ENCODE measurements at places on chromosomes 6 and 20.

- DNase-seq: no peak
Measured at GRCh38 chr20:3043322-3043721, at the start of gene GNRH2. GNRH2 (plus strand) TSS chr20:3043622; CDS start chr20:3044415, 793 bp downstream.

GRCh38 chr6:32047855-32048766, 9.9 kb downstream of the CYP21A2 start:
- peak; percentile 78 for DNase-seq

DNA sequence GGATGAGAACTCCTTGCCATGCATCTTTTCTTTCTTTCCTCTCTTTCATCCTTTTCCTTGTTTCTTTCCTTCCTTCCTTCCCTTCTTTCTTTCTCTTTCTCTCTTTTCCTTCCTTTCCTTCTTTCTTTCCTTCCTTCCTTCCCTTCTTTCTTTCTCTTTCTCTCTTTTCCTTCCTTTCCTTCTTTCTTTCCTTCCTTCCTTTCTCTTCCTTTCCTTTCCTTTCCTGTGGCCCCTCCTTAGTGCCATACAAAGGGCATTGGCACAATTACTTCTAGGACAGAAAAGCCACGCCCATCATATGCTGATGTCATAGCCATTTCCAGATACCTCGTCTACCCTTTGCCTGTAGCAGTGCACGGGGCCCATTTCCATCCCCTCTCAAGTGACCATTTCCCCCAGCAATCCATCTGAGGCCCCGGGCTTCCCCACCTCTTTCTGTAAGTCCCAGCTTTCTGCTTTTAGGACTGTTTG, 2.2 kb upstream of the CENPB start:
- no peak for DNase-seq

- DNase-seq: no peak
Measured at GRCh38 chr6:84017709-84018452, 15.7 kb upstream of the MRAP2 start.

GRCh38 chr6:45507186-45507585, 129.5 kb upstream of the SUPT3H start:
- no peak for DNase-seq

DNA sequence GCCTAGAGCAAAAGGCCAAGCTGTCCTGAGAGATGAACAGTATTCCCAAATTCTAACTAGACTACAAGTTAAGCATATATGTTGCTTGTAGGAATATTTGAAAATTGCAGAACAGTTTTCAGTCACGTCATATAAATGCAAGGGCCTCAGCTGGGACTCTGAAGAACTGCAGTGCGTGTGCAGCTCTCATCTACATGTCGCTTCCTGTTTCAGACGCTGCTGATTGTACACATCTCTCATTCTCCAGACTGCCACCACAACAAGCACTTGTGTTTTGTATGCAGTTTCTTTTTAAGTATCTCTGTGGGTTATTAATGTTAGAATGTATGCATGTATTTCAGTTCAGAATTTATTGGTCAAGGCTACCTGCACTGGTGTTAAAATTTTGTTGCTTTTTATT, 119.7 kb downstream of the MAP3K4 start:
- DNase-seq: no peak

DNA sequence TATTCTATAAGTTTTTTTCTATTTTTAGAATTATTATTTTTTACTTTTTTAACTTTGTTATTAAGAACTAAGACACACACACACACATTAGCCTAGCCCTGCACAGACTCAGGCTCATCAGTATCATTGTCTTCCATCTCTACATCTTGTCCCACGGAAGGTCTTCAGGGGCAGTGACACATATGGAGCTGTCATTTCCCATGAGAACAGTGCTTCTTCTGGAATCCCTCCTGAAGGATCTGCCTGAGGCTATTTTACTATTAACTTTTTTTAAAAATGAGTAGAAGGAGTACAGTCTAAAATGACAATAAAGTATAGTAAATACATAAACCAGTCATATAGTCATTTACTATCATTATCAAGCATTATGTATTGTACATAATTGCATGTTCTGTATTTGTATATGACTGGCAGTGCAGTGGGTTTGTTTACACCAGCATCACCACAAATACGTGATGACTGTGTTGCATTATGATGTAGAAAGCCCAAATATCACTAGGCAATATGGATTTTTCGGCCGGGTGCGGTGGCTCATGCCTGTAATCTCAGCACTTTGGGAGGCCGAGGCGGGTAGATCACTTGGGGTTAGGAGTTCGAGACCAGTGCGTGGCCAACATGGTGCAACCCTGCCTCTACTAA, 57.9 kb downstream of the HIVEP1 start:
- no peak for DNase-seq

DNA sequence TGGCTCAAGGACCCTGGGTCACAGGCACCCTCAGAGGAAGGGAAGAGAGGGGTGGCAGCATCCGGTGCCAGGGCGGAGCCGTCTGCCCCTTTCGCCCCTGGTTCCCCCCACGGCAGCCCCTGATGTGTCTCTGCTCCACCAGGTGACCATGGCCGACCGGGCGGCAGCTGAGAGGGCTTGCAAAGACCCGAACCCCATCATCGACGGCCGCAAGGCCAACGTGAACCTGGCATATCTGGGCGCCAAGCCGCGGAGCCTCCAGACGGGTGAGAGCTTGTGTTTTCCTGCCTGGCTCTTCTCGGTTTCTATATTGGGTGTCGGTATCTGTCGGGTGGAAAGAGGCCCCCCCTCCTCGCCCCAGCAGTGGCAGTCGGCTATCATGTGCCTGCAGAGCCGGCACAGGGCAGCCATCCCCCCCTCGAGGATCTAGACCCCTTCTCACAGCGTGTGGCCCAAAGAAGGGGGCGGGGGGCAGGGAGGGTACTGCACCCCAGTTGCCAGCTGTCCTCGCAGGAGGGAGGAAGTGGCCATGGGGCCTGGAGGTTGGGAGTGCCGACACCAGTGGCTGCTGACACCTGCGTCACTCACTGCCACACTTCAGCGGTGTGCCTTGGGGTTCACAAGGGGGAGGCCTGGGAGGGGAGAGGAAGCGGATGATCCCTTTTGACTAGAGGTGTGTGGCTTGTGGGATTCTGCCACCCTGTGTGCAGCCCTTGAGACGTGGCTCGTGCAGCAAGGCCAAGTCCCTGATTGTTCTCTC, 1.5 kb downstream of the RBM38 start:
- no peak for DNase-seq

- DNase-seq: no peak
Measured at GRCh38 chr20:32206760-32207625, 550 bp downstream of the PLAGL2 start.
